ENCODE measurements at places on chromosomes 4 and X.
A peak's percentile ranks its signal among the peaks of the same experiment; 100 is the strongest.

DNA sequence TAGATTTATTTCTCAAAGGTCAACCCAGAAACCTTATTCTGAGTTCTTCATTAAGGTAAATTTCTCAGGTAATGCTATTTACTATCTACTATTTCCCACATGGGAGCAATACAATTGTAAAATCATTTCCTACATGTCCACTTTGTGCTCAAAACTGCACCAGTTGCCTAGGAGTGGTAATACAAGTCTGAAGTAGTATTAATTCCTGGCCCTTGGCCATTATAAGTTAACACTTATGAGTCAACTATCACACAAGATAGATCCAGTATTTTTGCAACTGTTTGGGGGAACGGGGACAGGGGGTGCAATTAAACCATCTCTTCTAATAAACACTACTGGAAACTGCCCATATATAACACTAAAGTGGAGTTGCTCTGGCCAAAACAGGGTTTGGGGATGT, 48.9 kb downstream of the ACSL4 start:
- no peak for DNase-seq

DNA sequence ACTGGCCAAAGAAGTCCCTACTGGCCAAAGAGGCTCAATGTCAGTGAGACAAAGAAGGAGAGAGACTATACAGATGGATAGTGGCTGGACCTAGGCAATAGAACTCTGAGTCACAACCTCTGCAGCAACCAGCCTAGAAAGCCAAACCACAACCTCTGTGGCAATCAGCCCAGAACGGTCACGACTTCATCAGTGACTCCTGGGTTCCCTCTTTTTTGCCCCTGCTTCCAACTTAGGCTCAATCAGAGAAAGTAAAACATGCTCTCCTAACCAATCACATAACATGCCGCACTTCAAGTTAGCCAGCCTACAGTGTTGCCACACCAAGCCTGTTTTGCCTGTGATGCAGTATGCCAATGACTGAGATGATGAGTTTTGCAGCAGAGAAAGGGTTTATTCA, 203.4 kb downstream of the ANAPC10 start:
- no peak for DNase-seq

- no peak for DNase-seq
Measured at GRCh38 chr4:82787342-82787741, 11.3 kb downstream of the SCD5 start.

GRCh38 chr4:56222514-56222913, 164.8 kb downstream of the AASDH start:
- DNase-seq = no peak

- no peak for DNase-seq
Measured at GRCh38 chrX:21926527-21927278, 13.8 kb upstream of the SMS start.

- peak; percentile 53 for DNase-seq
Measured at GRCh38 chr4:98794565-98795205, 134.2 kb downstream of the EIF4E start.

GRCh38 chrX:153818571-153819383, 11.6 kb downstream of the PDZD4 start:
- DNase-seq = peak; percentile 58

DNA sequence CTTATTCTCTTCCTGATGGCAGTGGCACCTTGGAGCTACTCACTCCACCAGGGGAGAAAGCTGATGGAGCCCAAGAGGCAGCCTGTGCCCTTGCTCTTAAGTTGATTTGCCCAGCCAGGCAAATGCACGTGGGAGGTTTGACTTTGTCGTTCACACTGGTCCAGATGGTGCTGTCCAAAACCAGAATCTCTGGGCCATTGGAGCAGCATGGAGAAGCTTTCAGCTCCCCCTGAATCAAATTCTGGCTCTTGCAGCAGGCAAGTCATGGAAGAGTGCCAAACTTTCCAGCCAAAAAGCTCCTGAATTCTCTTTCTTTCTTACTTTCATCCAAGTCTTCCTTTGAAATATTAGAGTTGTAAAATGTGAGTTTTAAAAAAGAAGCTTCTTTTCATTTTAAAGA, 970.4 kb downstream of the RPA4 start:
- no peak for DNase-seq

- DNase-seq = no peak
Measured at GRCh38 chr4:149980121-149980682, 98.0 kb upstream of the DCLK2 start.

- no peak for DNase-seq
Measured at GRCh38 chrX:20913760-20914159, 460.5 kb upstream of the CNKSR2 start.
